ENCODE measurements at places on chromosomes 16 and 17.

- DNase-seq, result no peak
Observed at GRCh38 chr17:54439816-54440215, 460.8 kb upstream of the TOM1L1 start.

DNA sequence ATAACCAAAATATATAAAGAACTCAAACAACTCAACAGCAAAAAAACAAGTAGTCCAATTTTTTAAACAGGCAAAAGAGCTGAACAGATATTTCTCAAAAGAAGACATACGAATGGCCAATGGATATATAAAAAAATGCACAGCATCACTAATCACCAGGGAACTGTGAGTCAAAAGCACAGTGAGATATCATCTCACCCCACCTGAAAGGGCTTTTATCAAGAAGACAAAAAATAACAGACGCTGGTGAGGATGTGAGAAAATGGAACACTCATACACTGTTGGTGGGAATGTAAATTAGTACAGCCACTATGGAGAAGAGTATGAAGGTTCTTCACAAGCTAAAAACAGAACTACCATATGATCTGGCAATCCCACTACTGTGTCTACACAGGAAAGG lies 7.4 kb downstream of the XYLT1 start:
- no peak for DNase-seq

DNA sequence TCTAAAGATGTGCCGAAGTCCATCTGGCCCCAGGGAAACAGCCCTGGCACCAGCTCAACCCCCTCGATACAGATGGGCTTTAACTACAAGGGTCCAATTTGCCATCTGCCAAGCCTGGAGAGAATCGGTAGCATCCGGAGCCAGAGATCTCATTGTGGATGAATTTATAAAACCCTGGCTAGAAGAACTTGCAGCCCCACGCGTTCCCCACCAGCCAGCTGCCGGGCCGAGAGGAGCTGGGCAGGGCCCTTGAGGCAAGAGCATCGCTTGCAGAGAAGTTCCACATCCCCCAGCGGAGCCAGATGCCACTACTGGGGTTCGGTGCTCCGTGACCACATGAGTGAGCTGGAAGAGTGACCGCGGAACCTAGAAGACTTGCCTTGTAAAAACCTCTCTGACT lies 65.3 kb upstream of the NOL11 start:
- no peak for DNase-seq

DNA sequence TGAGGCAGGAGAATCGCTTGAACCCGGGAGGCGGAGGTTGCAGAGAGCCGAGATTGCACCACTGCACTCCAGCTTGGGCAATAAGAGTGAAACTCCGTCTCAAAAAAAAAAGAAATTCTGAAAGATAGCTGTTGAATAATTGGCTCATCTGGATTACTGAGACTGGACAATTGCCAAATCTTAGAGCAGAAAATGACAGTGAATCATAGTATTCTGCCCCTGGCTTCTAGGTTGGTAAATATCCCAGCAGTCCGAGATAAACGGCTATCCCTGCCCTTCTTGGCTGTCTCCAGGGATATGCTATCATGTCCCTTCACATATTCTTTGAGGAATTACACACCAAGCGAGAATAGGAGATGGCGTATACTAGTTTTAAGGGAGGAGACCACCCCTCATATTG lies 35.5 kb upstream of the METTL16 start:
- DNase-seq, result no peak
